CD4-positive, alpha-beta T cell treated with Interleukin-15 for 4 hours (primary cell): ENCODE measurements at places on chromosomes 5 and 9.

DNA sequence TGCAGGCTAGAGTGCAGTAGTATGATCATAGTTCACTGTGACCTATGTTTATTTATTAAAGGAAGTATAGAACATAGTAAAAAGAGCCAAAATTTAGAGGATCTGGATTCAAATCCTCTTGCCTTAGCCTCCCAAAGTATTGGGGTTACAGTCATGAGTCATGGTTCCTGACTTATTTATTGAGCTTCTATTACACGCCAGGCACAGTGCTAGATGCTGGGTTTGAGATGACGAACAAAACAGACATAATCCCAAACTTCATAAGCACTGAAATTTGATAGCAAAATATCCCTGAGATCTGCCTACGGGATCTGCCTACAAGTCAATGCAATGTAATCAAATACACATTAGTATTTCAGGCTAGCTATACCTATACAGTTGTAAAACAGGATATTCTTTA, 2.5 kb downstream of the KIAA0825 start:
- DNase-seq: no peak

GRCh38 chr9:92122061-92122460, 6.8 kb upstream of the SPTLC1 start:
- no peak for DNase-seq

DNA sequence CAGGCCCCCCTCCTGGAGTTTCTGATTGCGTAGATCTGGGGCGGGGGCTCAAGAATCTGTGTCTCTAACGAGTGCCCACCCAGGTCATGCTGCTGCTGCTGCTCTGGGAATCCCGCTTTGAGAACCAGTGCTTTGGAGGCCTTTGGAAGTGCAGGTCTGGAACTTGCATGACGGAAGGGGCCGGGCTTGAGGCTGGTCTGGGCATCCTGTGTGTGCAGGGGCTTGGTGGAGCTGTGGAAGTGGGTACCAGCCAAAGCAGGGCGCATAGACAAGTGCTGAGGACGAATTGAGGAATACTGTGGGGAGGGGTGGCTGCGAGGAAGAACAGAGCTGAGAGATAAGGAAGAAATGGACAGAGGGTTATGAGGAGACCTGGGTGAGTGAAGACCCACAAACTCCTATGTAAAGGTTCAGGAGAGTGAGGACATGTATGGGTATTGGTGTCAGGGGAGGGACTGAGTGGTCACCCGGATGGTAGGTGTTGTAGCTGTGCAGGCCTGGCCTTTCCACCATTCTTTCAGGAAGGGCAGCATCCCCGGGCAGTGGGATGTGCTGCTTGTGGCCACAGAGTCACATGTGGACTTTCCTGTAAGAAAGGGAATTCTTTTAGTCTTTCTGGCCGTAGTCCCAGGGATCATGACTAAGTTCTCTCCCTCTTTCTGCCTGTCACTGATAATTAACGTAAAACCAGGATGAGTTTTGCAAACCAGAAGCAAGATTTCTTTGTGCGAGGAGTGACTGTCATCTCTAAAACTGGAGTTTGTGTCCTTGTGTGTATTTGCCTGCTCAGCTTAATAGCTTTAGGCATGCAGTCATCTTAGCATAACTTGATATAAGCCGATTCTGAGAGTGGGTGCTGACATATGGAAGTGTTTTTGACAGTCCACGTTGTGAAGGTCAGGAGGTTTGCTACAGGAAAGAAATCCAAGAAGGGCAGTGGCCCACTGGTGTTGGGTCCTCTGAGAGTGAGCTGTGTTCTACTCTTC, 43.3 kb upstream of the TJP2 start:
- DNase-seq: no peak

GRCh38 chr9:119365291-119366027, 3.8 kb downstream of the BRINP1 start:
- no peak for DNase-seq

- no peak for DNase-seq
Observed at GRCh38 chr9:68981789-68982188, 32.1 kb downstream of the PRKACG start.

- no peak for DNase-seq
Observed at GRCh38 chr5:77893225-77893860, 117.2 kb upstream of the TBCA start.

DNA sequence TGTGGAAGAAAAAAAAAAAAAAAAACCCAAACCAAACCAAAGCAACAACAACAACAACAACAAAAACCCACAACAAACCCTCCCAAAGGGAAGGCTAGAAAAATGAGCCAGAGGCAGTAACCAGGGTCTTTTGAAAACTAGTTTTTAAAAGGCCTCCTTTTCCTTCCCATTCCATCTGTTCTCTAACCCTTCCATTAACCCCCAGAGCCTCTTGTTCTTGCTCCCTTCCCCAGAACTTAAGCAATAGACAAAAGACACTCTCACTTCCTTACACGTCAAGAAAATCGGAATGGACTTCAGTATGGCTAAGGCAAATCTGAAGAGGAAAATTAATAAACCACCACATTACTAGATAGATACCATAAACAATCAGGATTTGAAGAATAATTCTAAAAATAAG, 292.8 kb downstream of the ARL15 start:
- DNase-seq: no peak

DNA sequence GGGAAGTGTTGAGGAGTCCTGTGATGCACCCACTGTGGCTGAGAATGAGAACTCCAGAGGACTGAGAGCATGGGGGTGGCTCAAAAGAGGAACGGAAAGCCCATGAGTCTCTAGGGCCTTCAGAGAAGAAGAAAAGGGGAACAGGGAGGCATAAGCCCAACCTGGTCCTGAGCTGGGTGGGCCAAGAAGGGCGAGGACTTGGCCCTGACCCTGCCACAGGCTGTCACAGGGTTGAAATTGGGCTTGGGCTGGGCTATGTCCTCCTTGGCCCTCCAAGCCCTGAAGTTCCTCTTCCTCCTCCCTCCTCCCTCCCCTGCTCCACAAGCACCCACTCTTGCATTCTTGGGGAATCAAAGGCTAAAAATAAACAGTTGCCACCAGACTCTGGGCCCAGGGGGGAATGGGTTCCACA, 49.3 kb upstream of the PPARGC1B start:
- peak; percentile 6 for DNase-seq

DNA sequence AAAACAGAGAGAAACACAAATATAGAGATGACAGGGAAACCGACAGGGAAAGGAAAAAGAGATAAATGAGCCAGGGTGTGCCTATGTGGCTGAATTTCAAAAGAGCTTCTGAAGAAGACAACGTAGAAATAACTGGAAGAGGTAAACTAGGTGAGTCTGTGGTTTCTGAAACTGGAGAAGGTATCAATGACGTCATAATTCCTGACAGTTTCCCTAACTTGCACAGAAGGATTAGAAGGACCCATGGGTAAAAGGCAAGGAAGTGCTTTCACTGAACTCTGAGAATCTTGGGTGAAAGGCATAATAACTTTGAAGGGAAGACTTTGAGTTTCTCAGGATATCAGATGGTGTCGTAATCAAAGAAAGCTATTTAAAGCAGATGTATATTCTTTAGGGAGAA, 790.8 kb upstream of the NUDT12 start:
- DNase-seq: no peak

GRCh38 chr5:122321921-122322320, 9.9 kb downstream of the SNCAIP start:
- no peak for DNase-seq

DNA sequence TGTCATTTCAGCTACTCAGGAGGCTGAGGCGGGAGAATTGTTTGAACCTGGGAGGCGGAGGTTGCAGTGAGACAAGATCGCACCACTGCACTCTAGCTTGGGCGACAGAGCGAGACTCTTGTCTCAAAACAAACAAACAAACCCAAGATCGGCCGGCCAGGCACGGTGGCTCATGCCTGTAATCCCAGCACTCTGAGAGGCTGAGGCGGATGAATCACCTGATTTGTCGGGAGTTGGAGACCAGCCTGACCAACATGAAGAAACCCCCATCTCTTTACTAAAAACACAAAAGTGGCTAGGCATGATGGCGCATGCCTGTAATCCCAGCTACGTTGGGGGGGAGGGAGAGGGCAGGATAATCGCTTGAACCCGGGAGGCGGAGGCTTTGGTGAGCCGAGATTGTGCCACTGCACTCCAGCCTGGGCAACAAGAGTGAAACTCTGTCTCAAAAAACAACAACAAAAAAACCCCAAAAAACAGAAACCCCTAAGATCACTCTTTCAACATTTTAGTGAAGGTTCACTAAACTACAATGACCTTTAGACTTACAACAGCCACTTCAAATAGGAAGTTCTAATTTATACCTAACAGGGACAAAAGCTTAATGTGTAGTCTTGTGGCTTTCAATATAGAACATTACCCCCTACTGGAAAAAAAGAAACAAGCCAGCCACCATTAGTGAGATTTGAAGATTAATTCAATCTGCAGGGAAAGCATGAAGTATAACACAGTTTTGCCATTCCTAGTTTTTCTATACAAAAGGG, 7.0 kb downstream of the HSPA9 start:
- DNase-seq: peak; percentile 3

DNA sequence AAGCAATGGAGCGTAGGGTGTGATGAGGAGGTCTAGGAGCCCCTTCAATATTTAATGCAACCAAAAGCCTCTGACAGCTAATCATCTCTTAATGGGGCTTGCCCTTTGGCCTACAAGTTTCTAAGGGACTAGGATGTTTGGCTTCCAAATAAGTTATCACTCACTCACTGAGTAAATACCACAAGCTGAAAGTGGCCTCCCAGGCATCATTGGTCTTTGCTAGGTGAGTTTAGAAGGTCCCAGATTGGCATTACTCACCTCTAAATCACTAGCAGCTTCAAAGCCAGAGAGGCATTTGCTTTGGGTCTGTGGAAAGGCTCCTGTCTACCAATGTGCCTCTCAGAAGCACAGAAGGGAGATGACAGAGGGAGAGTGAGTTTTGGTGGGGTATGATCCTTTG, 344.2 kb downstream of the NTRK2 start:
- DNase-seq: no peak

- DNase-seq: no peak
Observed at GRCh38 chr5:160788102-160788660, 63.8 kb downstream of the ATP10B start.

DNA sequence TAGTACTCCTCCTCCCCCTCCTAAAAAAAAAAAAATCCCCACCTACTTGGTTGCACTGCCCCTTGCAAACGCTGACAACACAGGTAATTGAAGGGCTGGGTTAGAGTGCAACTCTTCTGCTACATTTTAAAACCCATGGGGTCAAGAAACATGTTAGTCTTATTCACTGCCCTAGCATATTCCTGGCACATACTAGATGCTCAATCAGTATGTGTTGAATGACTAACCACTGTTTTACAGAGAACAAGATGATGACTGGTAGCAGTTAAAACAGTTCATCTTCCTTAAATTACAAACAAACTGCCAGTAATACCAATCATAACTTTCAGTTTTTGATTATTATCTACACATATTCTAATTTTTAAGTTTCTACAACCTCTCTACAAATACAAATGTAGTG, 124.4 kb downstream of the NFIB start:
- no peak for DNase-seq

- DNase-seq: peak; percentile 72
Observed at GRCh38 chr9:126397056-126397455, 70.4 kb downstream of the MVB12B start.

DNA sequence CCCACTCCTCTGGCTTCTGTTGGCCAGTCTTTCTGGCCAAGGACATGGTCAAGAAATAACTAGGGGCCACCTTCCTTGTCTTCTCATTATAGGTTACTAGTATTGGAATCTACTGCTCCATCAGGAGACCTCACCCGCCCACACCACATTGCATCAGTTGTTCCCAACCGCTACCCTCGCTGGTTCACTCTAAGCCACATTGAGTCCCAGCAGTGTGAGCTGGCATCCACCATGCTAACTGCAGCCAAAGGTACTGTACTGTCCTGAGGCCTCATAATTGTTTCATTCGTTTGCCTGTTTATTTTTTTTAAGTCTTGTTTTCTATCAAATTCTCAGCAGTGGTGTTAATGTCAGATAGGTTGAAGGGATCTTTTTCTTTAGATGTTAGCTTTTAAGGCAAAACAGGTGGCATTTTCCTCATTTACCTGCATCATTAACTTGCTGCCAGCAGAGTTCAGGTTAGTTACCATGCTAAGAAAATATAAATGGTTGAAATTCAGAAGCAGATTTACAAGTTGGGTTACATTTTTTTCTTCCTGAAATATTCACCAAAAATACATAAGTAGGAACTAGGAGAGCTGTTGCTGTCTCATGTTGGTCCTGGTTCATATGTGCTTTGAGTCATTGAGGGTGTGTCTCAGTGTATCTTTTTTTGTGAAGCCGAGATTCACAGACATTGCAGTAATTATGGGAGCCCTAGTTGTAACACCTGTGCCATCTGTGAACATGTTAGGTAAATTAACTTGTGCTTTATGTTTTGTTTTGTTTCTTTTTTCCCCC, 206.9 kb downstream of the ZSWIM6 start:
- DNase-seq: no peak

GRCh38 chr5:133112026-133112660, 60.3 kb downstream of the HSPA4 start:
- DNase-seq: no peak

DNA sequence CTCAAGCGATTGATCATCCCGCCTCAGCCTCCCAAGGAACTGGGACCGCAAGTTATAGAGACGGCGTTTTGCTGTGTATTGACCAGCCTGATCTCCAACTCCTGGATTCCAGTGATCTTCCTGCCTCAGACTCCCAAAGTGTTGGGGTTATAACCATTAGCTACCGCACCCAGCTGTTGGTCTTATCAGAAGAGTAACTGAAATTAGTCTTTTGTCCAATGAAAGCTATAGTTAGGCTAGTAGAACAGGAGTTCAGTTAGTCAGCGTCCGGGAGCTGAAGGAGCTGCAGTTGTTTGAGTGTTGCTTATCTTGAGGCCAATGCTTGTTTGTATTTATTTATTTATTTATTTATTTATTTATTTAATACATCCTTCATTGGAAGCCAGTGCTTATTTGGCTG, 3.2 kb upstream of the MIGA2 start:
- no peak for DNase-seq

GRCh38 chr5:96140084-96140483, 178.4 kb upstream of the ELL2 start:
- DNase-seq: no peak

DNA sequence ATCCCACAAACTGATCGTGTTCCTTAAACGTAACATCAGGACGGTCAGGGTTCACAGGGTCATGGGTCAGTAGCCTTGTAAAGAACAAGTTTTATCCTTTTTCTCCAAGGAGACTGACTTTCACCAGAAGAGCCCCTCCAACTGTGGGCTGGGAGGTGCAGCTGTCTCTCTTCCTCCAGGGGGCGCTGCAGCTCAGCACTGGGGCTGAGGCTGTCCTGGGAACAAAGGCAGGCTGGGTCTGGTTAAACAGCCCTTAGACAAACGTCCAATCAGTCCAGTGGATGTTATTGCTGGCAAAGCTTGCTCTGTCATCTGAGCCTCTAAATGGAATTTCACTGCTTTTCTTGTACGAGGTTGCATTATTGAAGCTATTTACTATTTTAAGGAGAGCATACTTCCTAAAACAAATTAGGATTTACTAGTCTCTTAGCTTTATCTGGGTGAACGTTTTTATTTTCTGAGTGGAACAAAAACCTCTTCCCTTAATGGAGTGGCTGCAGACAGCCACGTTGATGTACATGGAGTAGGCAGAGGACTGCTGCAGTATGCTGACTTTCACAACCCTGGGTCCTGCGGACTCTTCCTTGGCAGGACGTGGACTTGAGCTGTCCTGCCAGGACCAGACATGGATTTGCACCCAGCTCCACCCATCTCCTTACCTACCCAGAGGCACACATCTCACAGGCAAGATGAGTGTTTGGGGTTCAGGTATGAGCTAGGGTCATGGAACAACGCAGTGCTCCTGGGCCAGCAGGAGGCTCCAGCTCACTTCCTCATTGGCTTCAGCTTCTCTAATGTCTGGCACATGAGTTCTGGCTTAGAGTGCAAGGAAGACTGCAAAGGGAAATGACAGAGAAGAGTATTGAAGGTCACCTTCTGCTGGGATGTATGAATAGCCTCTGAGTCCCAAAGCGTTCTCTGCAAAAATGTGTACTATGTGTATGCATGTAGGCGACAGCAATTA, 7.8 kb downstream of the EXOSC2 start:
- peak; percentile 68 for DNase-seq
